ENCODE measurements at places on chromosomes 6 and 20.

DNA sequence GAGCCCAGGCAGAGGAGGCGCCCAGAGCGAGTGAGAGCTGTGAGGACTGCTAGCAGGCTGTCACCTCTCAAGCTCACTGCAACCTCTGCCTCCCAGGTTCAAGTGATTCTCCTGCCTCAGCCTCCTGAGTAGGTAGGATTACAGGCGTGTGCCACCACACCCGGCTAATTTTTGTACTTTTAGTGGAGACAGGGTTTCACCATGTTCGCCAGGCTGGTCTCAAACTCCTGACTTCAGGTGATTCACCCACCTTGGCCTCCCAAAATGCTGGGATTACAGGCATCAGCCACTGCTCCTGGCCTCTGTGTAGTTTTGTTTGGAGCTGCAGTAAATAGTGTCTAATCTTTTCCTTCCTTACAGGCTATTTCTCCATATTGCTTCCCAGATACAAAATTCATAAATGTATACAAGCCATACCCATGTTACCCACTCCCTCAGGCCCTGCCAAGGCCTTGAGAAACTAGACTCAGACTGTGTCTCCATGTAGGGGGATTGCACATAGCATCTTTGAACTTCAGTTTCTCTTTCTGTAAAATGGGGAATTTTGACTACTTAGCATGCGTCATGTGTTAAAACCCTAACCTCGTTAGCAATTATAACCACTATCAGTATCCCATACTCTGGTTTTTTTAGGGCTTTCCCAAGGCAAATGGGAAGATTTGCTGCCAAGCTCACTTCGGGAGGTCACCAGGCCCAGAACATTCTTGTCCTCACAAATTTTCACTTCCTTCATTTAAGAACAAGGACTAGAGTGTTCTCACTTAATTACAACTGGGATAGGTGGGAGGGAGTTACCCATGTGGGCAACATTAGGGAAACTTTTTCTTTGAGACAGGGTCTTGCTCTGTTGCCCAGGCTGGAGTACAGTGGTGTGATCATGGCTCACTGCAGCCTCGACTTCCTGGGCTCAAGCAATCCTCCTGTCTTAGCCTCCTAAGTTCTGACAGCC, 67.3 kb upstream of the DDR1 start:
- peak; percentile 47 for DNase-seq

DNA sequence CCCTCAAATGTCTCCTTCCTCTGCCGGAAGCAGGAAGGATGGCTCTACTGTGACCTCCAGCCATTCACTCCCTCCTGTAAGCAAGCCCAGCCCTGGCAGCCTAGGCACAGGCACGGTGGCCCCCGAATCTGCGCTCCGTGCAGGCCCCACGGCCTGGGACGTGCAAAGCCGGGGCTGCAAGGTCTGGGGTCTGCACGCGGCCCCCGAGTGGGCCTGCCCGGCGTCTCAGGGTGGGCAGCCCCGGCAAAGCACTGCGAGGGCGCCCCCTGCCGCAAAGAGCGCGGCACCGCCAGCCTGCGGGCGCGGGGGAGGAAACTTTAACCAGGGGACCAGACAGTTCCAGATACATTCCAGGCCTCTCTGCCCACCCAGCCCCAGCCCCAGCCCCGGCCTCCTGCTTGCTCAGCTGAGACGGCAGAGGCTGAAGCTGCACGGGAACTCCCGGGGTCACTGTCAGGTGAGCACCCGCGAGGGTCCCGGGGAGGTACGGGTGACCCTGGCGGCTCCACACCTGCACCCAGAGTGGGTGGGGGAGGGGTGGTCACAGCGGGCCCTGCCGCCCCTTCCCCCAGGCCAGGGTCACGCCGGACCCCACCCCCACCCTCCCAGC, 98.8 kb downstream of the ASXL1 start:
- DNase-seq = peak; percentile 20

GRCh38 chr6:144190593-144190992, 40.3 kb downstream of the STX11 start:
- no peak for DNase-seq

- no peak for DNase-seq
Observed at GRCh38 chr6:157929765-157930319, 51.8 kb upstream of the SYNJ2 start.

GRCh38 chr6:45611491-45611890, 233.8 kb upstream of the SUPT3H start:
- no peak for DNase-seq

DNA sequence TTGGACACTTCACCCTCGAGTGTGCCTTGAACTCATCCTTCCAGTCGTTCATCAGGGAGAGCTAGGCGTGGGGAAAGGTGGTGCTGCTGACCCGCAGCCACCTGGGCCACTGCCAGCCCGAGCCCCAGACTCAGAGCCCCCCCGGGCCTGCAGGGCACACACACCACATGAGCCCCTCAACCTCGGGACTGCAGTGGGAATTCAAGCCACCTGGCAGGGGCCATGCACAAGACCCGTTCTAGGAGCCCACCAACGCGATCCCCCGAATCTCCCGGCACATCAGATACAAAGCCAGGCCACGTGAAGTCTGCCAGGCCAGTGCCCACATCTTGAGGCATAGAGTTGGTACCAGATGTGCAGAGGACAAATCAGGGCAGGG, 2.8 kb downstream of the ZNF512B start:
- DNase-seq = no peak

DNA sequence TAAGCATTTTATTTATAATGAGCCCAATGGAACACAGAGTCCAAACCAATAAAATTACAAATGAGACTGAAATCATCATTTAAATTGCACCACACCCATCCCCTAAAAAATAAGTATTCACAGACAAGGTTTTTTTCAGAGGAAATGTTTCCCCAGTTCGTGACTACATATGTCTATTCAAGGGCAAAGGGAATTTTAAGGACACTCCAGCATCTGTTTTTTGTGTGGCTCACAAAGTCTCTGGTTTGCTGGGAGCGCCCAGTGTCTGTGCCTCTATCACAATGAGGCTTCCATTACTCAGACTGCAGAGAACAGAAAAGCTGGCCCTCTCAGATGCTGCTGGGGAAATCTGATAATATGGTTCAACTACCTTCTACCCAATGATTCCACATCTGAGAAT, 16.0 kb downstream of the TBX18 start:
- no peak for DNase-seq

GRCh38 chr20:62765432-62766070, 30.7 kb upstream of the MRGBP start:
- no peak for DNase-seq

- no peak for DNase-seq
Observed at GRCh38 chr6:147881432-147881831, 372.9 kb downstream of the SAMD5 start.

DNA sequence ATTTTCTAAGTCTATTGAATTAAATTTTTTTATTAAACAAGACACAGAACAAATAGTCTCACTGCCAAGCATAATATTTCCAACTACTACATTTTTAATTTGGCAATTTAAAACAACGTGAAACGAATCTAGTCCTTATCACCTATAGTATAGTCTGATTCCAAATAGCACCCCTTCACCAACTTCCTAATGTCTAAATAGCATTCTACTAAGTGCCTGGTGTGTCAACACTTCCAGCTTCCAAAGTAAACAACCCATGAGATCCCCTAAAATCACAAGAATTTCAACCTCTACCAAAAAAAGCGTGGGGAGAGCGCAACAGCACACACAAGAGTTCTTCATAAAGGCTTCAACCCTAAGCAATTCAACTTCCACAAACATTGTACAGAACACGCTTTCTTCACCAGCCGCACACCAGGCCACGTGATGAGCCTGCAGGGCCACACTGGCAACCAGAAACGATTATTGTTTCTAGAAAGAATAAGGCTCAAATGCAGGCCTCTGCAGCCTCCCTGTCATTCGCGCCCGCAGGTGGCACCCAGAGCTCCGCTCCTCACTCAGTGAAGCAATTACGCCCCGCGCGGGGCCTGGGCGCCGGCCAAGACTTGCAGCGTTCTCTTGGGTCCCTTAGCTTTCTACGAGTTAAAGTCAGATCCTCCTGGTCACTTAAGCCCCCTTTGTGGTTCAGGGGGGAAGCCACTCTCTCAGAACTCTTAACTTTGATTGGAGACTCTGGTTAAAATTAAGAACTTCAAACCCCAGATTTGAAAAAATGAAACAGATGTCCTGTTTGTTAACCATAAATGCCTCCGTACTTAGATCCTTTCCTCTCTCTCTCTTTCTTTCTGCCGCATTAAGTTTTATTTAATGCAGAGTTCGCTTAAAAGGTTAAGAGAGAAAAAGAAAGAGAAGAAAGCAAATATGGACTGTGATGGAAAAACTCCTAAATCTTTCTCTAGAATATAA, 18.3 kb downstream of the SIM1 start:
- no peak for DNase-seq

- peak; percentile 33 for DNase-seq
Observed at GRCh38 chr20:258963-259362, 1.4 kb downstream of the DEFB132 start.

DNA sequence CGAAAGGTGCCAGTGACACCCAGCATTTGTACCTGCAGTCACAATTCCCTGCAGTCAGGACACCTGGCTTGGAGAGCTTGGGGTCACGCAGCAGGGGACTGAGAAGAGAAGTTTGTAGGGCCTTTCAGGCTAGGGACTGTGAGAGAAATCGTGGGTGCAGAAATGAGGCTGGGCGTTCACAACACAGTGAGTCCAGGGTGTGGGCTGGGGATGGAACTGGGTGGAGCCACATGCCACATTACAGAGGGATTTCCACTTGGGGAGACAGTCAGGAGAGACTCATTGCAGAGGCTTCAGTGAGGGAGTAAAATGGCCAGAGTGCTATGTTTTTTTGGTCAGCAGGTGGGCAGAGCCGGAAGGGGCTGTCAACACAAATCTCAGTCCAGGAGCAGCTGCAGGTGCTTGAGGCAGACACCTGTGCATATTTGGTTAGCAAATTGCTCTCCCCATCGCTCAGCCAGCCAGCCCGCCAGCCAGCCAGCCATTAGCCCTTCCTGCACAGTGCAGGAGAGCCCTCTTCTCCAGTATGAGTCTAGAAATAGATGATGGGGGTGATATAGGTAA, 7.4 kb downstream of the ITPR3 start:
- DNase-seq = no peak

DNA sequence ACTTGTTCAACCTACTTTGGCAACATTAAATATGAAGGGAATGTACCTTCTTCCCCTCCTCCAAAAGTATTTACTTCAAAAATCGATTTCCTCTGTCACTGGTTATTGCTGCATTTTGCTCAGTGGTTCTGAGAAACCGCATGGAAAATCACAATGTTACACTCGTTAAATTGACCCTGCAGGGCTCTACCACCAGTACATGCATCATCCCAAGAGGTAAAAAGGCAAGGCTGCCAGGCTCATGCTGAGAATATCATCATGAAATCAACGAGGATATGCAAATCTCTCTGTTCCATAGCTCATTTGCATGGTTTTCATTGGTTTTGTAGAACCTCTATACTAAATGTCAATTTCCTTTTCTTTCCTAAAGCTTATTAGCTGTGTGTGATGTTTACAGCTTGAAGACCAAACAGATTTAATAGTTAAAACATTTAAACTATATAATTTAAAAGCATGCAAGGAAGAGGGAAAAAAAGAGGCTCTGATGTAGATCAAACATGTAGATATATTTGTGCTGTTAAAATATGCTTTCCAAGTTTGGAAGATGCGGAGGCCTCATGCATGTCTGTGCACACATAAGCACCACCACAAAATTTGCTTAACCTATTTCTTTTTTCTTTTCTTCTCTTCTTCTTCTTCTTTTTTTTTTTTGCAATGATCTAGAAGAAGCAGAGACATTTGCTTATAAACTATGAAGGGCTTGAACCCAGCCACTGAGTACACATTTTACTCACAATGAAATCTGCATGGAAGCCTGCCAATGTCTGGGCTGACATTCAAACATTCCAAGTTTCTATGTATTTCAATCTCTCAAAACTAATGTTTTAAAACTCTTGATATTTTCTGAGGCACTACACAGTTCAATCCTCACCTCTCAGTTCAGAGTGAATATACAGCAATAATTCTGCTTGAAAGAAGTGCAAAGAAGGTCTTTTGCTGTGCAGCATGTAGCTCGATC, 194.0 kb downstream of the GMPR start:
- DNase-seq = peak; percentile 58

- no peak for DNase-seq
Observed at GRCh38 chr20:62350098-62350628, 16.9 kb downstream of the LAMA5 start.

GRCh38 chr6:140463312-140463710, 1088.9 kb upstream of the CITED2 start:
- no peak for DNase-seq

GRCh38 chr6:142566628-142567396, 265.0 kb downstream of the ADGRG6 start:
- peak; percentile 63 for DNase-seq

GRCh38 chr6:156376091-156376490, 401.1 kb upstream of the ARID1B start:
- no peak for DNase-seq

GRCh38 chr20:5557123-5557522, 193.1 kb upstream of the SHLD1 start:
- peak; percentile 79 for DNase-seq

DNA sequence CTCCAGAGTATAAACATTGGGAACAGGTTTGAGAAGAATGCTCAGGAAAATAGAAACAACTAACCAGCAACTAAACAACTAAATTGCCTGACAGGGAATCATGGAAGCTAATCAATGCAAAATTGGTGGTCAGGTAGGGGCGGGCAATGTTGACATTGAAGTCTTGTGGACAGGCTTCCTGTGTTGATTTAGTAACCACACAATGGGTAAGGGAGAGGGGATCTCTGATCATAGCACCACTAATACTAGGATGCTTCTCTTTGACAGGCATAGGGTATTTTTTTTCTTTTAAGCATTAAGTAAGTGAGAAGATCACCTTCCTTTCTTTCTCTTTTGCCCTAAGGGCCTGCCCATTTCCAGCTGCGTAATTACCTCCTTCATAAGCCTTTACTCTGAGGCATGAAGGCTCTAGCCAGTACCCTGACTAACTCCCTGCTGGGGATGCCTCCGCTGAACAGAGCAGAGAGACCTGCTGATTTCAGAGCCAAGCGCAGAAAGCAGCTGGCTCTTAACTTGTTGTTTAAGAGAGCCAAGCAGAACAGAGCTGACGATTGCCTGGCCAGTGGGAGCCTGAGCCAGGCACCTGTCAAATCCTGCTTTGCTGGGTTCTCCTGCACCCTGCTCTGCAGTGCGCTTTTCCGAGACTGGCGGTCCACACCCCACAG, 118.7 kb downstream of the BMP2 start:
- no peak for DNase-seq

- DNase-seq = no peak
Observed at GRCh38 chr6:114083251-114083650, 112.3 kb upstream of the HDAC2 start.

GRCh38 chr6:118940770-118941169, 5.8 kb upstream of the MCM9 start:
- DNase-seq = no peak

GRCh38 chr6:150684714-150685459, 85.2 kb downstream of the PLEKHG1 start:
- DNase-seq = no peak

DNA sequence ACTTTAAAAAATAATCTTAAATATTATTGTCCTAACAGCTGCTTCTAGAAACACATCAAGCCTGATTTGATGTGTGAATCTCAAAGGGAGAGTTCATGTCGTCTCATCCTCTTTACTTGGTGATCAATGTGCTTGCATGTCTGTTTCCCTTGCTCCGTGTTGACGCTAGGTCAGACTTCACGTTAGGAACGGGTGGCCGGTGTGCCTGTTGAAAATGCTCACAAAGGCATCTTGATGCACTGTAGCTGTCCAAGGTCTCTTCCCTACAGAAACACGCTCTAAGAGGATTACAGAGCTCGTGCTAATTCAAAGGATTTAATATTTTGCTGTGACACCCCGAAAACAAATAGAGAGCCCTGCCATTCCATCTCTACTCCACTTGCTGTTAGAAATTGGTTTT, 84.6 kb downstream of the ID4 start:
- no peak for DNase-seq
